ENCODE measurements at places on chromosomes 11 and 22. TPM values are rescaled to one million over a fixed set of nuclear protein-coding genes. Genes with fewer than 3 reads are reported as not detected.

MMP7 gene
- not detected for total RNA-seq

GRCh38 chr11:124541204-124541603 lies 2.2 kb downstream of the OR8B12 start:
- no peak for DNase-seq

DNA sequence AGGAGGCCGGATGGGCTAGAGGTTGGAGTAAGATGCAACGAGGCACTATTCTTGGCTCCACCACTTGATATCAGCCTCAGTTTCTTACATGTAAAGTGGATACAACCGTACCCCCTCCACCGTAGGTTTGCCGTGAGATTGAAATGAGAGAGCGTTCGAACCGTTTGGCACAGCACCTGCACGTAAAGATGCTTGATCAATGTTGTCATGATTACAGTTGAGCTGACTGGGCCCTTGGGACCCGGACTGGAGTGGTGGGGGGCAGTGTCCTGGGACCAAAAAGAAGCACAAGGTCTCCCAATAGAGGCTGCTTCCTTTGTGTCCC lies 3.7 kb downstream of the APOC3 start:
- no peak for DNase-seq

DNA sequence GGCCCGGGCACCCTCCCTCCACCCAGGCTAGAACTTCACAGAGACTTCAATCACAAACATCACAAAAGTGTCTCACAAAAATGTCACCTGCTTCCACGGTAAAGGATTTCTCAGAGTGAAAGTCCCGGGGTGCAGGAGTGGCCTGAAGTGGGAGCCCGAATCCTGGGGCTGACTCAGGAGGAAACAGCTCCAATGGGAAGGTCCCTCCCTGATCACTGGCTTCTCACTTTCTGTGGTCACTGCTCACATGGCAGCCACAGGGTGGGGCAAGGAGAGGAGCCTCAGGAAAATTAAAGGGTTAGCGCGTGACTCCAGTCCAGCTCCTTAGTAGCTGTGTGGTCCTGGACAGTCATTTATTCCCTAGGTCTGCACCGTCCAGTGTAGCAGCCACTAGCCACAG lies 564.5 kb upstream of the B3GAT1 start:
- no peak for DNase-seq

- peak; percentile 51 for DNase-seq
Observed at GRCh38 chr22:25777870-25778269, 35.9 kb downstream of the MYO18B start.
